ENCODE measurements at places on chromosomes 2 and 18. TPM values are rescaled to one million over a fixed set of nuclear protein-coding genes. Genes with fewer than 3 reads are reported as not detected.
A peak's percentile ranks its signal among the peaks of the same experiment; 100 is the strongest.

DNA sequence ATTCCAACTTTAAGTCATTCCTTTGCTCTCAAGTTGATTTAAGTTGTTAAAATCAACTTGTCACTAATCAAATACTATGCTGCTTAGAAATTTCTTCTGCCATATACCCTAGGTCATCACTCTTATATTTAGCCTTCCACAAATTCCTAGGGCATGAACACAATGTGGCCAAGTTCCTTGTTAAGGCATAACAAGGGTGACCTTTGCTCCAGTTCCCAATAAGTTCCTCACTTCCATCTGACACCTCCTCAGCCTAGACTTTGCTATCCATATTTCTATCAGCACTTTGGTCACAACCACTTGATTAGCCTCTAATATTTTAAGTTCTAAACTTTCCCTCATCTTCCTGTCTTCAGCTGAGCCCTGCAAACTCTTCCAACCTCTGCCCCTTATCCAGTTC is 9.9 kb upstream of the TMEM37 start:
- no peak overlapping the region for H3K4me3 ChIP-seq
- H3K36me3 ChIP-seq = no peaks in the 10 kb centered on the region
- H3K4me1 ChIP-seq = peaks cover 9% of the 10 kb centered on the region
- no peaks in the 10 kb centered on the region for H3K27me3 ChIP-seq

GRCh38 chr2:241855245-241855887 is 3.3 kb downstream of the PDCD1 start:
- no peak for DNase-seq
- H3K4me3 ChIP-seq = no peak overlapping the region
- no peaks in the 10 kb centered on the region for H3K36me3 ChIP-seq
- H3K27me3 ChIP-seq = no peaks in the 10 kb centered on the region
- H3K4me1 ChIP-seq = peaks cover 8% of the 10 kb centered on the region

GRCh38 chr2:71786291-71787107 is 333.1 kb downstream of the DYSF start:
- H3K36me3 ChIP-seq = no peaks in the 10 kb centered on the region
- no peak overlapping the region for H3K4me3 ChIP-seq
- H3K27ac ChIP-seq = no peak overlapping the region
- H3K27me3 ChIP-seq = no peaks in the 10 kb centered on the region

The TMEM37 gene
- 13.6 TPM for total RNA-seq

The POMC gene
- 0.29 TPM for total RNA-seq

- no peak overlapping the region for H3K4me3 ChIP-seq
- no peak for DNase-seq
- no peaks in the 10 kb centered on the region for H3K36me3 ChIP-seq
- H3K4me1 ChIP-seq = peaks cover 7% of the 10 kb centered on the region
- peaks cover 76% of the 10 kb centered on the region for H3K27me3 ChIP-seq
These were observed 4.2 kb upstream of the KLHL14 start for GRCh38 chr18:32777049-32777448.

DNA sequence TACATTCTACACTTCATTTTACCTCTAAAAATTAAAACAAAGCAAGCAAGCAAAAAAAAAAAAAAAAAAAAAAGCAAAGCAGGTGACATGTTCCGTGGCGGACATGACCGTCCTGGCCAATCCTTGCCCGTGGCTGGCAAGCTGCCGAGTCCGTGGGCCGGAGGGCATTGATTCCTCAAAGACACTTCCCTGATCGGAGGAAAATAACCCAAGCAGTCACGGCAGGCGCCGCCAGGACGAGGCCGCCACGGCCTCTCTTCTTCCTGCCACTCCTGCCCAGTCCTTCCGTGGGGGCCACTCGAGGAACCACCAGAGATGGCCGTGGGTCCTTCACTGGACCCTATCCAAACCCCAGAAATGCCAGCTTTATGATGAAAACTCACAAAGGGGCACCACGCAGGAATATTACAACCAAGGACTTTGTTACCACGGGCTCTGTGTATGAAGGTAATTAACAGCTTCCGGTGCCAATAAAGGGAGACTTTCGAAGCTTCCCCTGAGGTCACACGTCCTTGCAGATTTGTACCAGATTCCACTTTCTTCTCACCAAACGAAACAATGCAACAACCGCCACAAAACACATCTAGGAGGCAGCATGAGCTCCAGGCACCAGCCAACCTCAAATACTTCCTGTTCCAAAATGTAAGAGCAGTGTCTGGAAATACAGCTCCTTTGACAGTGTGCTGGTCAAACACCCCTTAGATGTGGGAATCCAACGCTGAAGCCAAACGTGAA is 170.3 kb downstream of the HDAC4 start:
- no peaks in the 10 kb centered on the region for H3K27me3 ChIP-seq
- H3K4me1 ChIP-seq = peaks cover 47% of the 10 kb centered on the region
- H3K36me3 ChIP-seq = no peaks in the 10 kb centered on the region
- DNase-seq = no peak

The C2orf81 gene
- total RNA-seq = 8.8 TPM

The RNF125 gene
- total RNA-seq = 0.63 TPM

DNA sequence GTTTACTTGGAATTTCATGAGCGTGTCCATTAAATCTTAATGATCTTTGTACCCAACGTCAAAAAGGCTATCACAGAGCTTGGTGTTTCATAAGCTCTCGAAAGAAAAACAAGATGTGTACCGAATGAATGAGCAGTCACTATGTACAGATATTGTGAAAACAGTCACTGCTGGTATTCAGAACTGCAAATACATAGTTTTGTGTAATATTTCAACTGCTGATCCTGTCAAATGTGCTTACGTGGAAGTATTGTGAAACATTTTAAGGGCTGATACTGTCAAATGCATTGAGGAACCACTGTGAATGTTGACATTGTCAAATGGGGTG is 184.2 kb upstream of the KLHL29 start:
- no peaks in the 10 kb centered on the region for H3K27me3 ChIP-seq
- H3K27ac ChIP-seq = no peak overlapping the region
- H3K36me3 ChIP-seq = peaks cover 2% of the 10 kb centered on the region
- no peak overlapping the region for H3K4me3 ChIP-seq

DNA sequence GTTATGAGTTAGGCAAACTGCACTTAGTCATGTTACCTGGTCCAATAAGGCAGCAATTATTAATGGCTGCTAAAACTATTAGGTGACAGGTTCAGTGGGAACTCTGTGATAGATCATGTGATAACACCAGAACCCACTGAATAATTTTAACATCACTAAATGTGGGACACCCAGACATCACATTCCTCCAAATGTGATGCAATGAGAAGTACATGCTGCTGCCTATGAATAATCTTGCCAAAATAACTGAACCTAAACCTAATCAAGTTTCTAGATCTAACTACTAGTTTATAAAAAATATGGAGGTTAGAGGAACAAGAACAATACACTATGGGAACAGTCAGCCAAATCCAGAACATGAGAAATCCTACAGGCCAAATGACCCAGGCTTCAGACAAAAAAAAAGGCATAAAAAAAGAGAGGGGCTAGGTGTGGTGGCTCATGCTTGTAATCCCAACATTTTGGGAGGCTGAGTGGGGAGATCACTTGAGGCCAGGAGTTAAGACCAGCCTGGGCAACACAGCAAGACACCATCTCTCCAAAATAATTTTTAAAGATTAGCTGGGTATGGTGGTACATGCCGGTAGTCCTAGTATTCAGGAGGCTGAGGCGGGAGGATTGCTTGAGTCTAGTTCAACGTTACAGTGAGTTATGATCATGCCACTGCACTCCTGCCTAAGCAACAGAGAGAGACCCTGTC is 7.0 kb upstream of the ACTR2 start:
- no peak for DNase-seq
- no peak overlapping the region for H3K4me3 ChIP-seq

The FEV gene
- total RNA-seq = 0.29 TPM

The SPATS2L gene
- 78.6 TPM for total RNA-seq

DNA sequence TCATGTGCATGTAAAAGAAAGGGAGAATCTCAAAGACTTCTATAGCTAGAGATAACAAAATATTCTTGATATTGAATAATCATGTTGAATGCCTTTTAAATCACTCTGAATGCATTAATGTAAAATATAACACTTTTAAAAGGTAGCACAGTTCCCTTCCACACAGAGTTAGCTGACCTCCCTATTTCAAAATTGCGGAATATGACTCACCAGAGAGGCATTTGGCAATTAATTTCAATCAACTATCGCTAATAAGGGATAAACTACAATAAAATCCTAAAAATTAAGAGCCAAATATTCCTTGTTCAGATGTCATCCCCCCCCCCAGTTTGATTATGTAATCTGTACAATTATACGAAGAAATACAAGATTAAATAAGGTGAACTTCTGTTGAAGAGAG is 29.3 kb downstream of the ZC3H15 start:
- peaks cover 28% of the 10 kb centered on the region for H3K4me1 ChIP-seq
- H3K4me3 ChIP-seq = no peak overlapping the region
- peaks cover 11% of the 10 kb centered on the region for H3K36me3 ChIP-seq

The AQP4 gene
- total RNA-seq = 0.51 TPM

The CLEC4F gene
- total RNA-seq = not detected

The SPC25 gene
- total RNA-seq = 10.1 TPM

GRCh38 chr2:44107974-44108373 is 60.7 kb upstream of the PPM1B start:
- peaks cover 2% of the 10 kb centered on the region for H3K4me1 ChIP-seq
- H3K36me3 ChIP-seq = no peaks in the 10 kb centered on the region
- no peak overlapping the region for H3K27ac ChIP-seq
- H3K4me3 ChIP-seq = no peak overlapping the region
- no peak for DNase-seq

- no peaks in the 10 kb centered on the region for H3K27me3 ChIP-seq
- H3K36me3 ChIP-seq = no peaks in the 10 kb centered on the region
- peak overlapping the region; percentile 96 for H3K27ac ChIP-seq
- H3K4me3 ChIP-seq = no peak overlapping the region
These were observed 34.9 kb downstream of the TEX44 start for GRCh38 chr2:231627384-231628120.

The CCDC142 gene
- total RNA-seq = 26.2 TPM

DNA sequence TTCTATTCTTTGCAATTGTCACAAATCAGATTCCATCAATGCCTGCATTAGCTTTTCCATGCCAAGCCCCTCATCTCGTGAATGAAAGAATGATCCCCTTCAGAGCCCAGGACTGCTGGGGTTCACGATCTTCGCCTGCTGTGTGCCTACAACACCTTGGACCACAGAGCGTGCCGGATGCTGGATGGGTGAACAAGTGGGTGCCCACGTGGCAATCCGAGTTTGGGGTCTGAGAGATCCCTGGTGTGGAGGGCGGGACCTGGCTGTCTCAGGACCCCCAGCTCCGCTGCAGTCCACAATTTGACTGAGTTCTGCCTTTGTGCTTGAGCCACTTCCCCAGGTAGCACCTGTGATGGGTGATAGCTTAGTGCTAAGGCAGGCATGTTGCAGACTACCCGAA is 317.0 kb downstream of the GALR1 start:
- no peak for DNase-seq
- H3K4me3 ChIP-seq = no peak overlapping the region
- H3K27ac ChIP-seq = no peak overlapping the region

- peaks cover 7% of the 10 kb centered on the region for H3K36me3 ChIP-seq
- DNase-seq = no peak
- peaks cover 9% of the 10 kb centered on the region for H3K4me1 ChIP-seq
- H3K27me3 ChIP-seq = peaks cover 2% of the 10 kb centered on the region
- no peak overlapping the region for H3K4me3 ChIP-seq
These were observed 671.0 kb upstream of the SOX11 start for GRCh38 chr2:5021136-5021535.

DNA sequence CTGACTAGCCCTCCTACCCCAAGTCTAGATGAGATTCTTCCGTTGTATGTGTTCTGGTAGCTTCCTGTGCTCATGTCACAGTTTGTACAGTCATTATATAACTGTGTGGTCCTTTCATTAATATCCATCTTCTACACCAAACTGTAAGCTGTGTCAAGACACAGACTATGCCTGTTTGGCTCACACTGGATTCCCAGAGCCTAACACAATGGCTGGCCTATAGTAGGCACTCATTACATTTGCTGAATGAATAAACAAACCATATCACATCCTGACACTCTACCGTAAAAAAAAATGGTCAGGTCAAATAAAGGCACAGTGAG is 72.6 kb downstream of the ANKRD44 start:
- peaks cover 2% of the 10 kb centered on the region for H3K27me3 ChIP-seq
- H3K4me3 ChIP-seq = no peak overlapping the region
- H3K4me1 ChIP-seq = no peaks in the 10 kb centered on the region
- H3K36me3 ChIP-seq = no peaks in the 10 kb centered on the region
- H3K27ac ChIP-seq = no peak overlapping the region
- DNase-seq = no peak

- no peaks in the 10 kb centered on the region for H3K36me3 ChIP-seq
- H3K4me3 ChIP-seq = no peak overlapping the region
- no peak for DNase-seq
- peaks cover 37% of the 10 kb centered on the region for H3K27me3 ChIP-seq
- H3K27ac ChIP-seq = no peak overlapping the region
These were observed 802.4 kb upstream of the ID2 start for GRCh38 chr2:7879483-7879835.

DNA sequence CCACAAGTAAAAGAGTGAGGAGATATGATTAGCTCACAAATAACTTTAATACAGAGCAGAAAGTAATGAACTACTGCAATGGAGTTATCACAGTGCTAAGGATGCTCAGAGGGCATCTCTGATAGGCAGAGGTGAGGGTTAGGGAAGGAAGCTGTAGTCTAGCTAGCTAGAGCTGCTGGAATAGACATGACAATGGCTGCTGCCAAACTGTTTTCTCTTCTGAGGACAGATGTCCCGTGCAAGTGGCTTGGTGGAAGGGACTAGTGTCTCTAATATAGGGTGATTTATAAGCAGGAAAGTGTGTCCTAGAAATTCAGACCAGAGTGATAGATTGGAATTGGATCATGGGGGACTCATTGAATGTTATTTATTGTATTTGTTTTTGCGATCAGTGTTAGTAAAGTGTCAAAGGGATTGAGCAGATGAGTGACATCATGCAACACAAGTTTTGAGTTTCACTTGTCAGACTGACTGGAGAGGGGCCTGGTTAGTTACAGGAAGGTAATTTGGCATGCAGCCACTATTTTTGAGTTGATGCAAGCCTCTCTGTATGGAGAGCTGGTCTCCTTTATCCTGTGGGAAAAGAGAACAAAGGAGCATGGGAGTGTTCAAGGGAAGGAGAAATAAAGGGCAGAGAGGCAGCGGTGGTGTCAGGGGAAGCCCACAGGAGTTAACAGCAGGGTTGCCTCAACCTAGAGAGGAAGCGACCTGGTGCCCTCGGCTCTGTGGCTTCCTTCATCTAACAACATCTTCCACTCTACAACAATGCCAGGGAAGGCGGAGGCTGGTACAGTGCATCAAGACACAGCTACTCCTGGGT is 1.9 kb downstream of the CTLA4 start:
- H3K4me3 ChIP-seq = no peak overlapping the region
- no peaks in the 10 kb centered on the region for H3K4me1 ChIP-seq
- no peak overlapping the region for H3K27ac ChIP-seq
- H3K27me3 ChIP-seq = peaks cover 37% of the 10 kb centered on the region
- no peaks in the 10 kb centered on the region for H3K36me3 ChIP-seq

The NMUR1 gene
- total RNA-seq = 0.13 TPM

GRCh38 chr18:69985239-69985638 is 37.6 kb upstream of the CD226 start:
- H3K4me1 ChIP-seq = peaks cover 4% of the 10 kb centered on the region
- no peak overlapping the region for H3K27ac ChIP-seq
- no peak overlapping the region for H3K4me3 ChIP-seq
- H3K36me3 ChIP-seq = peaks cover 22% of the 10 kb centered on the region

The GTF3C2 gene
- 89.3 TPM for total RNA-seq

GRCh38 chr18:711310-711656 is 1.1 kb downstream of the ENOSF1 start:
- peaks cover 7% of the 10 kb centered on the region for H3K4me1 ChIP-seq
- DNase-seq = no peak
- H3K27me3 ChIP-seq = no peaks in the 10 kb centered on the region
- H3K27ac ChIP-seq = peak overlapping the region; percentile 7

The KATNAL2 gene
- total RNA-seq = 8.9 TPM

The HYCC2 gene
- 19.1 TPM for total RNA-seq

GRCh38 chr2:11744631-11745394 is 1.6 kb upstream of the LPIN1 start:
- H3K27ac ChIP-seq = peak overlapping the region; percentile 92
- no peaks in the 10 kb centered on the region for H3K27me3 ChIP-seq
- DNase-seq = no peak
- peaks cover 39% of the 10 kb centered on the region for H3K4me1 ChIP-seq
- peak overlapping the region; percentile 35 for H3K4me3 ChIP-seq

The SP140 gene
- 0.54 TPM for total RNA-seq

The CCDC148 gene
- 3.1 TPM for total RNA-seq

All from mesothelial cell of epicardium (in vitro differentiated cells).